ENCODE measurements at places on chromosomes 6 and 20.

- no peak for DNase-seq
Observed at GRCh38 chr6:14423330-14423729, 305.8 kb downstream of the CD83 start.

DNA sequence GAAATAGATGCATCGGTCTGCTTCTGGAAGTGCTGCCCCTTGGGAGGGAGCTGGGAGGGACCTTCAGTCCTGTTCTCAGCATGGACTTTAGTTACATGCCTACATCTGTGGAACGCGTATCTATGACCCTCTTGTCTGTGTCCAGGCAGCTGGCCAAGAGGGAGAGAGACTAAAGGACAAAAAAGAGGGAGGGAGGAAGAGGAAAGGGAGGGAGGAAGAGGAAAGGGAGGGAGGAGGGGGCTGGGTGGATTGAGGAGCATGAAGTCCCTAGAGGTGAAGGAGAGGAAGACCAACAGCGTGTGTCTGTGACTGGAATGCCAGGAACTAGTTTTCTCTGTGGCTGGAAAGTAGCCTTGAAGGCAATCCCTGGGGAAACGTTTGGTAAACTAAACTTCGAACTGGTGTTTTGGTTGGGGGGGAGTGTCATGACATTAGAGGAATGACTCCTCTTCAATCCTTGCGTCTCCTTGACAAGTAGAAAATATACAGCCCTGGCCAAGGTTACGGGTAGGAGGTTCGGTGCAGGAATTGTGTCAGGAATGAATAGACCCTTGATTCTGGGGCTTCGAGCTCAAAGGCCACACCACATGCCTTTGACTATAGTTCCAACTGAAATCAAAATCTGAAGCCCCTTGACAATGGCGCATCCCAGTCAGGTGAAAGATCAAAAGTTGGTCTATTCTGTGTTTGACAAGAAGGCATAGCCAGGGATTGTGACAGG, 52.0 kb upstream of the PLEKHG1 start:
- DNase-seq: no peak

- no peak for DNase-seq
Observed at GRCh38 chr6:75213112-75213511, 7.3 kb upstream of the COL12A1 start.

DNA sequence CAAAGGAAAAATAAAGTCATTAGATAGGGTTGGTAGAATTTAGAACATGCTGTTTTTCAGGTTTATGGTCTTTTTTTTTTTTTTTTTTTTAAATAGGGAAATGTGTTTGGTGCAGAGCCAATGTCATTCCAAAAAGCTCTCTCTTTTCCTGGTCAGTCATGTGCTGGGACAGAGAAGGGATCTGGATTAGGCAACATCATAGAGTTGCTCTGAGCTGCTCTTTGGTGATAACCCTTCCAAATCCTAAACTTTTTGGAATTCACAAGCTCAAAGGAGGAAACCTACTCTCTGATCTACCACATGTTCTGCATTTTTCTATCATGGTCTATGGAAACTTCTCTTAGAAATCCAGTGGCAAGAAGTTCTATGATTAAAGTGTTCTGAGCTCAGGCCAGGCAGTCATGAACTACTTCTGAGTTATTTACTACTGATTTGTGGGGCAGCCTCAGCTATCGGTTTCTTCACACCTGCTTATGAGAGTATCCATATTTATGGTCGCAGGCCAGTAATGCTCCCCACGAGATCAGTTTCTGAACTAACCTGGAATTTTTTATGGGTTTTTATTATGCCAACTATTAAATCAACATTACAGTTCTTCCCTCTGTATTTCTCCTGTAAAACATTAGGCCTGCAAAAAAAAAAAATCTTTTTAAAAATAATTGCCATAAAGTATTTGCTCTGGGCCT, 4.8 kb downstream of the EDN1 start:
- DNase-seq: no peak

All from ACHN (cell line).